EH (cell line): ENCODE measurements at places on chromosomes 7 and 10.

GRCh38 chr7:147570390-147570789 lies 1020.2 kb upstream of the C7orf33 start:
- DNase-seq: no peak

DNA sequence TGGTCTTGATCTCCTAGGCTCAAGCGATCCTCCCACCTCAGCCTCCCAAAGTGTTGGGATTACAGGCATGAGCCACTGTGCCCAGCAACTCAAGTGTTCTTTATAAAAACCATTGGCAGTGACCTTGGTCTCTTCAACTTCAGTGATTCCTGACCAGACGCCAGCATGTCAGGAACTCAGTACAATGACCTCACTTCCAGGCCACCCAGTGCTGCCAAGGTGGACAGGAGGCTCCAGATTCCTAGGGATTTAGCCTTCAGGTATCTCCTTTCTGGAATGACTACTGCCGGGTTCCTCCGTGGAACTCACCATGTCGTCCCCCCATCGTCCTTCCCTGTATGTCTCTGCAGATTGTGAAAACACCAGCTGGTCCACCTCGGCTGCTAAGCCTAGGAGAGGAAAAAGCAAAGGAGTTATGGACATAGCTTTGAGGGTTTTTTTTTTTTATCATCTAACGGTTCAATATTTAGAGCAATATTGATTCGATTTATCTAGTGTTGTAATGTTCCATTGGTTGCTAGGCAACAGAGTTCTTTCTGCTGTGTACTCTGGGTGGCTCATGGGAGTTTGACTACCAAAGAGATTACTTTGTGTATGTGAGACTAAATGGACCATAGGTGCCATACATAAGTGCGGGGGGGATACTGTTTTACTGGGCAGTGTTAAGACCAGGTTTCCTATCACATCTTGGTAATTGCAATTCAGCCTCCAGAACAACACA lies 425.8 kb upstream of the AUTS2 start:
- DNase-seq: no peak

DNA sequence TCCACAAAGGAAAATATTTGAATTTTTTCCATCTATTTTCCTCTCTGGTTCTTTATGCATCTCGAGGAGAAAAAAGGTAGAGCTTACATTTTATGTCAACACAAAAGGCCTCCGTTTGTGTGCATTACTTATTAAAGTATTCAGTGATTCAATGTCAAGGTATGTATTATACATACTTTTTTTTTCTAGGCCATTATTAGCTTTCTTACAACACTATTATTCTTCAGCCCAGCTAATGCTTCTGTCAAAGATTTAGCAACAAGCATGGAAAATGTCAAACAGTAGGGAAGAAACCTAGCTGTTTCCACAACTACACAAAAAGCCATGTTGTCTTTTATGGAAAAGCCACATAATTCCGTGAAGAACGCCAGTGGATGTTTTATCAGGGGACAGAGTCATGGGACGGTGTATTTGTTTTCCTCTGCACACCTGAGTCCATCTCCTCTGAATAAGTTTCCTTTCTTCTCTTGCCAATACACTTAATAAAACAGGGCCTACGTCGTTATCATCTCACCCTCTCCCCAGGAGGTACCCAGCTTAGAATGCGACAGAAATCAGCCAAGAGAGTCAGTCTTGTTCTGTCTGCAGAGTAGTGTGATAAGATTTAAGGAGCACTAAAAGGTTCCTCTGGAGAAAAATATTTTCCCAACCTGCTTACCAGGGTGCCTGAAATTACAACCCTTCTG lies 209.7 kb upstream of the AUTS2 start:
- DNase-seq: peak; percentile 3

DNA sequence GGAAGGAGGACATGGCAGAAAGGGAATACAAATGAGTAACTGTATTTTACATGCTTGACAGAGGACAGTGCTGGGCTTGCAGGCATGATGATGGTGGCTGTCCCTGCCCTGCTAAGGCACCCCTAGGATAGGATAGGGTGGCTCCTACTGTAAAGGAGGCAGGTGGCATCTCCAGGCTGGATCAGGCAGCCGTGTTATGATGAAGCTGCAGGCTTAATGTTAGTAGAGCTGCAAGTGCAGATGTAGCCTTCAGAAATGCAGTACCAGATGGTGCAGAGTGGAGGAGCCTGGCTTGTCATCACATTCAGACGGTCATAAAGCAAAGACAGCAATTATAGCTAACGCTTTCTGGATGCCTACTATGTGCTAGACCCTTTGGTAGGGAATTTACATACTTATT lies 287.9 kb upstream of the PODXL start:
- no peak for DNase-seq

GRCh38 chr10:86415583-86415982 lies 49.0 kb upstream of the GRID1 start:
- no peak for DNase-seq

GRCh38 chr7:42914009-42914408 lies 2.1 kb upstream of the C7orf25 start:
- DNase-seq: no peak

- DNase-seq: no peak
Measured at GRCh38 chr7:43229801-43230200, 117.4 kb downstream of the HECW1 start.

GRCh38 chr10:48765039-48765438 lies 80.4 kb downstream of the WDFY4 start:
- no peak for DNase-seq

- DNase-seq: no peak
Measured at GRCh38 chr7:35657125-35657524, 37.8 kb downstream of the HERPUD2 start.

- no peak for DNase-seq
Measured at GRCh38 chr7:30927040-30927439, 15.4 kb downstream of the AQP1 start.

GRCh38 chr10:30813872-30814481 lies 184.4 kb upstream of the LYZL2 start:
- DNase-seq: peak; percentile 80

- DNase-seq: no peak
Measured at GRCh38 chr7:141421306-141421705, 129.9 kb upstream of the AGK start.

DNA sequence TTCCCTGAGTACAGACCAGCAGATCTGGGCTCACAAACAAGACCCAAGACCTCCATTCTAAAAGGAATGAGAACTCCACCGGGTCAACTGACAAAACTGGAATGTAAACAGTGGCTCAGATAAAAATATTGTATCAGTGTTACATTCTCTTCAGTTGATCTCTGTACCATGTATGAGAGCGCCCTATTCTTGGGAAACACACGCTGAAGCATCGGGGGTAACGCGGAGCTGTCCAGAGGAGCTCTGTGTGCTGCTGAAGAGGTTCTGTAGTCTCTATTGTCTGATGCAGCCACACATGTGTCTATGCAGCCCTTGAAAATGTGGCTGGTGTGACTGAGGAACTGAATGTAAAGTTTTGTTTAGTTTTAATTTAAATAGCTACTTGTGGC lies 39.7 kb downstream of the HIPK2 start:
- peak; percentile 33 for DNase-seq

DNA sequence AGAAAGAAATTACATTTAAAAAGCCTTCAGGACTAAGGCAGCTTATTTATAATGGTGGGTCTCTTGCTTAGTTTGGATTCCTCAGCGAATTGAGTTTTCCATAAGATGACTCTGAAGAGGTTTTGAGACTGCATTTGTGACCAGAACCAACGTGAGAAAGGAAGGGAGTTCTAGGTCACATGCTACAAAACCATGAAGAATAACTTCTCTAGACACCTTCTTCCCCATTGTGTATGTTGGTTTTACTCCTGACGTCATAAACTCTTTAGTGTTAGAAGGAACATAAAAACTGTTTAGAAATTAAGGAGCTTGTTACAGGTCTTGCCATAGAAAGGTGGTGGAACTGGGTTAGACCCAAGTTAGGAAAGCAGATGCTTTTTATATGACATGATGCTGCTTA lies 11.1 kb downstream of the PTPN12 start:
- DNase-seq: no peak

DNA sequence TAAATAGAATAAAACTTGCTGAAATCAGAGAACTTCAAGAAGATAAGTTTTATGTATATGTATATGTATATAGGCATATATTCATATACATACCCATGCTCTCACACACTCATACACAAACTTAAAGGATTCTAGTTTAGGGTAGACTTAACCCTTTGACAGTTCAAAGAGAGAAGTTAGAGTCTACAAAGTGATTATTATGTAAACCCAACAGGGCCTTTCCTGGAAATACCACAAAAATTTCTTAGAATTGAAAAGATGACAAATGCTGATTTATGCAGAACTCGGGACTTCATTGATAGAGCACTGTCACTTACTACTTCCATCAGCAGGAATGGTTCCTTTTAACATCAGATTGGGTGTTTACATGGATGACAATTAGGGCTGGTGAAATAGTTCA lies 763.5 kb downstream of the AUTS2 start:
- DNase-seq: no peak

DNA sequence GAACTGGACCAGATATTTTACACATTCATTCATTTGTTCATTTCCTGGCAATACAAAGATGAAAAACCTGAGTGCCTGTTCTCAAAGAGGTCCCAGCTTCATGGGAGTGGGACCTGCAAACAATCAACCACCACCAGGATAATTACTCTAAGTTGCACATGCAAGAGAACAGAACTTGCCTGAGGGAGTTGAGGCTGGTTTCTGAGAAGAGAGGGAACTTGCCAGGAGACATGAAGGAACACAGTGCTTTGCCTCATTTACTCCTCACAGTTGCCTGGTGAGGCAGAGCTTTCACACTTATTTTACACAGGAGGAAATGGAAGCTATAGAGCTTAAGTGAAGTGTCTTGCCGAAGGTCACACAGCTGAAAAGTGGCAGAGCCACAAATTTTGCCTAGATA lies 170.1 kb downstream of the SORCS3 start:
- DNase-seq: no peak

DNA sequence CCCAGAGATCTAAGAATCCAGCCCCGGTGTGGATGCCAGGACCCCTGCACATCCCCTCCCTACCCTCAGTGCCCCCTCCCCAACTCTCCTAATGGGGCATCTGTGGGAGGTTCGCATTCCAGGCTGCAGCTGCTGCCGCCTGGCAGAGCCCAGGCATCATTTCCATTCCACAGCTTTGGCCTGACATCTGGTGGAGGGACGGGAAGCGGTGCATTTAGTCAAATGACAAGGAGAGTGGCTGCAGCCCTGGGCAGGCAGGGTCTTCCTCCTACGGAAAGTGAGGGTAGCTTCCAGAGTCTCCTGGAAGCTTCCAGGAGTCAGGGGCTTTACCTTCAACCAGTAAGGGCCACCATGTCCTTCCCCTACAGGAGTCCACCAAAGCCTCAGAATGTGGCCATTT lies 30.8 kb downstream of the PRLHR start:
- DNase-seq: no peak
